ENCODE measurements at places on chromosomes 6 and 20. TPM values are rescaled to one million over a fixed set of nuclear protein-coding genes. Genes with fewer than 3 reads are reported as not detected.

The ZBTB46 gene
- total RNA-seq: 87.3 TPM

The DNMT3B gene
- 0.76 TPM for total RNA-seq

The CST5 gene
- not detected for total RNA-seq

The GPSM3 gene
- total RNA-seq: 5.9 TPM

The NELFCD gene
- total RNA-seq: 60.6 TPM

The OR2H2 gene
- not detected for total RNA-seq

The ENPP3 gene
- 0.34 TPM for total RNA-seq

The NUP153 gene
- 24.8 TPM for total RNA-seq

The HSPA12B gene
- total RNA-seq: 5.9 TPM

The RIPOR2 gene
- 1.6 TPM for total RNA-seq

The NKAIN2 gene
- not detected for total RNA-seq

The GMDS gene
- total RNA-seq: 9.5 TPM

The MYO6 gene
- total RNA-seq: 26.5 TPM

The LAMP5 gene
- total RNA-seq: 7.8 TPM

The PSORS1C1 gene
- total RNA-seq: 4.0 TPM

The PPIL4 gene
- 30.2 TPM for total RNA-seq

The NMBR gene
- total RNA-seq: not detected

The LCA5 gene
- 1.6 TPM for total RNA-seq

The MAP7 gene
- 0.60 TPM for total RNA-seq

The SLC2A10 gene
- 7.6 TPM for total RNA-seq

The PPP1R14C gene
- total RNA-seq: not detected

The TREM1 gene
- not detected for total RNA-seq

The SYNDIG1 gene
- total RNA-seq: not detected

The UST gene
- 0.65 TPM for total RNA-seq

The RBL1 gene
- total RNA-seq: 4.4 TPM
